ENCODE measurements at places on chromosomes 5 and 9. TPM values are rescaled to one million over a fixed set of nuclear protein-coding genes. Genes with fewer than 3 reads are reported as not detected.

The C5orf52 gene
- total RNA-seq, result not detected

The PGM5 gene
- total RNA-seq, result 128 TPM

The NKD2 gene
- total RNA-seq, result 0.17 TPM

The PDE8B gene
- under 0.01 TPM for total RNA-seq

The ALDH1A1 gene
- total RNA-seq, result 1,650 TPM

All from dermis blood vessel endothelial cell (primary cell).